ENCODE measurements at places on chromosomes 5 and 9.

DNA sequence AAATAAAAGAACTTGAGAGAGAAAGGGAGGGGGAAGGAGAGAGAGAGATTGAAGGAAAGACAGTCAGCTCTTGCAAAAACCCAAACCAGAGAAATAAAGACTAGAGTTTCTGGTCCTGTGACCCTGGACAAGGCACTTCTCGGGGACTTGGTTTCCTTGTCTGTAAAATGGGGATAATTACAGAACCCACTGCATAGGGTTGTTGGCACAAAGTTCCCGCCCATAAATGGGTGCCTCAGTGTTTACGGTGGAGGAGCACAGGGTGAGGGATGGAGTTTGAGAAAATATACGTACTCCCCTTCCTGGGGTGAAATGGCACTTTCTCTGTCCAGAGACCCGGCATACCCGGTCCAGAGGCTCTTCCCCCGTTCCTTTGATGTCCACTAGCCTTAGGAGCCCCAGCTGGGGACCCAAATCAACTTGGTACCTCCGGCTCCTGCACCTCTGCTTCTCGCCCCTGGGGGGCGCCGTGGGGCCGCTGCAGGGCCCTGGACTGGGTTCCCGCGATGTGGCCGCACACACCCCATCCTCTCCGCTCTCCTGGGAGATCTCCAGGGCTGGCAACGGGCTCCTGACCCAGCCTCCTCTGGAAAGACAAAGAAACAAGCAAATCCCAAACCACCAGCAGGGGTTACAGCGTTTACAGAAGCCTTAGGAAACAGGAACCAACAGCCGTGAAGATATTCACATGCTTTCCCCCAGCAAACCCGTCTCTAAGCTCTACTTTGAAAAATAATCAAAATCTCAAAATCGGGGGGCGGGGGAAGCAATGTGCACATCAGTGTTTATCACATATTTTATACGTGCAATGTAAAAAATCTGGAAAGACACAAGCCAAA lies 26.3 kb downstream of the PTGES start:
- peak; percentile 97 for DNase-seq

- no peak for DNase-seq
These were observed 353.4 kb upstream of the SLC30A5 start for GRCh38 chr5:68740226-68740910.

- no peak for DNase-seq
These were observed 155.3 kb upstream of the ANKRD55 start for GRCh38 chr5:56388229-56388985.

GRCh38 chr5:168830833-168831232 lies 251.7 kb upstream of the PANK3 start:
- no peak for DNase-seq

GRCh38 chr5:145237843-145238242 lies 597.3 kb downstream of the PRELID2 start:
- DNase-seq = peak; percentile 89

GRCh38 chr9:134922932-134923240 lies 5.2 kb upstream of the FCN1 start:
- no peak for DNase-seq

GRCh38 chr5:54985301-54986268 lies at the start of gene ESM1:
Gene ESM1 (minus strand): TSS chr5:54985593. CDS start chr5:54985517, 76 bp downstream.
- no peak for DNase-seq

- DNase-seq = no peak
These were observed 250.4 kb downstream of the RFK start for GRCh38 chr9:76143834-76144233.

GRCh38 chr5:84119252-84119651 lies 265.4 kb downstream of the EDIL3 start:
- DNase-seq = no peak

DNA sequence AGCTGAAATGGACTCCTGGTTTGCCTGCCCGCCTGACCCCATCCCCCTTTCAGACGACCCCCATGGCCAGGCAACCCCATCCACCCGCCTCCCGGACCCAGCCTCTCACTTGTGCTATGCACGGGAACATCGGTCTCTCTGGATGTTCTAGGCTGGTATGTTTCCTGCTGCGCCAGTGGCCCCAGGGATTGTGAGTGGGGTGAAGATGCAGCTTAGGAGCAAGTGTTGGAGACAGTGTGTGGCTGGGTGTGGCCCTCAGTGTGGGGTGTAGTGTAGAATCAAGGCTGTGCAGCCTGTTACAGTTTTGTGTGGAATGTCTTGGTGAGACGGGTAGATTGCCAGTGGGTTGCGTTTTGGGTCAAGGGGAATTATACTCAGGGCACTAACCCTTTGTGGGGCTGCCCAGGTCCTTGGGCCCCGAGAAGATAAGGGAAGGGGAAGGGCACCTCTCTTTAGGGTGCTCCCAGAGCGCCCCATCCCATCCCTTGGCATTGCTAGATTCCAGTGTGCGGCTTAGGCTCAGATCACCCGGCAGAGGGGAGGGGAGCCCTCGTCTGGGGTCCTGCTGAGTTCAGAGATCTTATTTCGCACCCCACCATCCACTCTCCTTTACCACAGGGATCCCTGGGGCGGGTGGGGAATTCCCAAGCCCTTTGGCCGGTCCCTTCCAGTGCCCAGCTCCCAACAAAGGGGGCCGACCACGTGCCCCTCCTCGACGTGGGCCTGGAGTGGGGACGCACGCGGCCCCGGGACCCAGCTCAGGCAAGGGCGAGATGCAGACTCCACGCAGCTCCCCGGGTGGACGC lies 4.6 kb downstream of the IER5L start:
- no peak for DNase-seq

DNA sequence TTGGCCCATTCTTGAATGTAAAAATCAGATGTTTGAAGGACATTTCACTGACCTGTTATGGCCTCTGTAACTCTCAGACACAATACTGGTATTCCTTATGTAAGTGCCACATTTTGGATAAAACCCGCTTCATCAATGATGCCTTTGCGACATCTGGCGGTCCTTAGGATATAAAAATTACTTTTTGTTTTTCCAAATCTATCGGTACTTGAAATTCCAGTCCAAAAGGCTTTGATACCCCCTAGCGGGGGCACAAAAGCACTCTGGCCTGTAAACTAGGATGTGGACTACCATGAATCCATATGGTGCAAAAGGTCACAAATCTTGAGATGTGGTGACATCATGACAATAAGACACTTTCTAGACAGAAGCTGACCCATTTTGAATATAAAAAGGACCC lies 291.8 kb downstream of the KIAA0825 start:
- no peak for DNase-seq

- DNase-seq = no peak
These were observed 24.4 kb downstream of the SLC6A7 start for GRCh38 chr5:150214289-150214688.

DNA sequence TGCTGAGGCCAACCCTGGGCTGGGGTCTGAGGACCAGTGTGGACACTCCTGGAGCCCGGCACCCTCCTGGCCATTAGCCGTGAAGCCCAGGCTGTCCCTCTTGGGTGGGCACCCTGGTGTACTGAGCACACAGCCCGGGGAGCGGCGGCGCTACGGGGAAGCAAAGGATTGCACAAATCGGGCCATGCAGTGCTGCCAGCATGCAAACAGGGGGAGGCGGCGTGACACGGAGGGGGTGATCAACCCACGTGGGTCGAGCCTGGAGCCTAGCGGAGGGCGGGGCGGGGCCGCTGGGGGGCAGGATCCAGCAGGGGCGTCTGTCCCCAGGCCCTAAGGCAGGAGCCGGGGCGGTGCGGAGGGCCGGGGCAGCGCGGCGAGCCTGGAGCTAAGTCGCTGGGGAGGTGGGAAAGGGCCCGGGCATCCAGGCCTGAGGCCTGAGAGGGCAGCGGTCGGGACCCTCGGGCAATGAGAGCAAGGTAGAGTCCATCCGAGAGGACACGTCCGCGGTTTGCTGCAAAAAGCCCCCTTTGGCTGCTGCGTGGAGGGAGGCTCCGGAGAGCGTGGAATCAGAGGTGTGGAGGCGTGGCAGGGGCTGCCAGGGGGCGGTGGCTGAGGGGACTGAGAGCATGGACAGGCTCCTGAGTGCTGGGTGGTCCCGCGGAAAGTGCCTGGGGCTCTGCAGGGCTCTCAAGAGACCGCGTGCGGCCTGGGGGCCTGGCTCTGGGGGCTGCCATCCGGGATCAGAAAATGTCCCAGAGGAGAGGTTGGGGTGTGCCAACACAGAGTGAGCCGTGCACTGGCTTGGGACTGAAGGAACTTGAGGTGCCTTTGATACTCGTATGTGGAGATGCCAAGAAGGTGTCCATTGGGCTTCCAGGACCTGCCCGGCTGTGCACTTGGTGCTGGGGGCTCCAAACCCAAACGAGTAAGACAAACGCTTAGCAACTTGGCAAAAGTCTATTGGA lies 94.2 kb downstream of the BARX1 start:
- DNase-seq = peak; percentile 60

DNA sequence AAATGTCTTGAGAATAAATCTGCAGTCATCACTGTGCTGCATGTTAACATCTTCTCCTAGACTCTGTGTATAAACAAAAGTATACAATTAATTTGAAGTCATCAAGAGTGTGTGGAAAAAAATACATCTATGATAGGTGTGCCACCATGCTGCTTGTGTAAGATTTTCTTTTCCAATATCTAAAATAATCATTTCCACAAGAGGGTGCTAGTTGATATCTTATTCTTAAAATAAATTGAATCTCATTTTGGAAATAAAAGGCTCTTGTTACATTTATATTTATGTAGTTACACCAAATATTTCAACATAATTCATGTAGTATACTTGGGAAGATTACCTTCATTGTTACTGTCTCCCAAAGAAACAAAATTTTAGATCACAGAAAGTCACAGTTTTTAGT lies 14.1 kb upstream of the MOCS2 start:
- DNase-seq = no peak

GRCh38 chr5:132854301-132854700 lies 12.0 kb downstream of the GDF9 start:
- peak; percentile 24 for DNase-seq

DNA sequence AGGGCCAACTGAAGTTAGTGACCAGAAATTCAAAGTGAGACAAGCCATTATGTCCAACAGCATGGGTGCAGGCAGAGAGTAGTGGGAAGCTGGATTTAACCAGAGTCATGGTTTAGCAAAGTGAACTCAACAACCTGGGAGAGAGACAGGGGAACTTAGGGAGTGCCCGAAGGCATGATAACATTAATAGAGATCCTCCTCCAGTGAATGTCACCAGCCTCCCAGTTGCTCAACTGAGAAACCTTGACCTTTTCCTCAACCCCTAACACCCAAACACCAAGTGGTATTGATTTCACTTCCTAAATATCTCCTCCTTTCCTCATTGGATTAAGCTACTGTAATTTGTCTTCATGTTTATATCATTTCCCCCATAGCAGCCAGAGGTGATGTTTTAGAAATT lies 42.6 kb downstream of the HMGCS1 start:
- DNase-seq = no peak

DNA sequence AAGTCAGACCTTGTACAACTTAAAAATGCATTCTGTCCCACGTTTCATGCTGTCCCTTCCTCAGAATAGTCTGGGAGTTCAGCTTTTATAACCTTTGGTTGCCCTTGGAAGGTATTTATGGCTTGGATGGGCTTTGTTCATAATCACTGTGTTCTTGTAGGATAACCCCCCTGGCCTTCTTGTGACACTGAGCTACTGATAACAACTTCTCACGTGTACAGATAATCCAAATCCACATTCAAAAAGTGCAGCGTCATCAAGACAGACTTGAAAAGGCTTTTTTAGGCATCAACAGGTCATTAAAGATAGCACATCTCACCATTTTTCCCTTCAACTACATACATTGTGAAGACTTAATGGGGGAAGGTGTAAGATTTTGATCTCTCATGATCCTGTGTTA lies 42.0 kb downstream of the SLC1A3 start:
- DNase-seq = no peak

GRCh38 chr9:12457237-12457636 lies 235.9 kb upstream of the TYRP1 start:
- no peak for DNase-seq

GRCh38 chr9:4238522-4238921 lies 61.3 kb downstream of the GLIS3 start:
- DNase-seq = no peak

GRCh38 chr5:90994796-90995195 lies 388.3 kb downstream of the ARRDC3 start:
- no peak for DNase-seq

GRCh38 chr5:170843870-170844269 lies 17.9 kb upstream of the RANBP17 start:
- no peak for DNase-seq

DNA sequence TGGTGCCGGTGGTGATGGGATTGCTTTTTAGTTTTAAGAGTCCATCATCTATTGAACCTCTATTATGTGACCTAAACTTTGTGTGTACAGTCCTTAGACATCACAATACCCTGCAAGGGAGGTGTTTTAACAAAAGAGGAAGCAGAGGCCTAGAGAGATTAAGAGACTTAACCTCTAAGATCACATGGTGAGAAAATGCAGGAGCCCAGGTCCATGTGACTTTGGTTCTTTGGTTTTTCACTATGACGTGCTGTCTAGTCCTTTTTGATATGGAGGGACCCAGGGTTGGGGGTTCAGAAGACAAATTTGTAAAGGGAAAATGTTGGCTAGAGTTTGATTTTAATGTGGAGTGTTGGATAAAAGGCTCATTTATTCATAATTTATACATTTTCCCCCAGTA lies 34.1 kb upstream of the TRMT10B start:
- no peak for DNase-seq

DNA sequence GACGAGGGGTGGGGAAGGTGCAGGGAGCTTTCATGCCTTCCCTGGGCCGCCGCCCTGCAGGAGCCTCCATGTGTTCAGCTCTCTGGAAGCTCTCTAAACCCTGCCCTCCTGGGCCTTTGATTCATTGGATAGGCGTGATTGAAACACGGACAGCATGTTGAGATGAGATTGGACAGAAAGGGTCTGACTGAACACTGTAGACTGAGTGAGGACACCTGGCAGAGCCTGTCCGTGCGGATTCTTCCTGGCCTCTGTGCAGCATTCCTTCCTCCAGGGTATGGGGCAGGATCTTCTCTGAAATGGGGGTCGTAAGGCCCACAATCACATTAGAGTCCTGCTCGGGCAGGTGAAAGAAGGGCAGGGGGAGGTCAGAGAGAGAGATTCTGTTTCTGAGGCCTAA lies 12.8 kb downstream of the RPL12 start:
- no peak for DNase-seq

GRCh38 chr9:88986776-88987175 lies 4.5 kb upstream of the S1PR3 start:
- DNase-seq = peak; percentile 11

DNA sequence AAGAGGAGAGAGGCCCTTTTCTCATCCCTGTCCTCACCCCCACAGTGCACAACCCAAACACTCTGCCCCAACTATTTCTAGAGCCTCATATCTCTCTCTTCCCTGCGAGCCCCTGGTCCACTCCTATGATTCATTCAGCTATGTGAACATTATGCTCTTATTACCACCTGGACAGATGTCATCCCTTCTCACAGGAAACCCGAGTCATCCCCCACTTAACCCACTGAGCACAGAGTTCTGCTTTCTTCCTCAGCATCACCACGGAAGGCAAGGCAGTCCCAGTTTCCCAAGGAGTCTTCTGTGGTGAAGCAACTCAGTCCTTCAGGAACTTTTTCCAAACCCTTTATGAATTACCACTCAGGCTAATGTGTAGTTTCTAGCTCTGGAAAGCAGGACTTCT lies 1.3 kb downstream of the DNAI1 start:
- no peak for DNase-seq

- DNase-seq = peak; percentile 95
These were observed 202.5 kb downstream of the MEF2C start for GRCh38 chr5:88680253-88681132.

GRCh38 chr9:121742923-121743322 lies 91.5 kb downstream of the DAB2IP start:
- DNase-seq = no peak

Measured in endodermal cell (in vitro differentiated cells).